ENCODE measurements at places on chromosomes 5 and 9.

GRCh38 chr9:9917400-9917799, 695.4 kb downstream of the PTPRD start:
- no peak for DNase-seq

- no peak for DNase-seq
Measured at GRCh38 chr9:137138058-137138721, 764 bp upstream of the GRIN1 start.

- no peak for DNase-seq
Measured at GRCh38 chr5:173340451-173340850, 12.2 kb upstream of the STC2 start.

- peak; percentile 17 for DNase-seq
Measured at GRCh38 chr5:37552770-37553719, 173.9 kb downstream of the WDR70 start.

- no peak for DNase-seq
Measured at GRCh38 chr5:114319821-114320220, 42.0 kb upstream of the KCNN2 start.

GRCh38 chr5:178111925-178112324, 1.4 kb upstream of the N4BP3 start:
- peak; percentile 61 for DNase-seq

DNA sequence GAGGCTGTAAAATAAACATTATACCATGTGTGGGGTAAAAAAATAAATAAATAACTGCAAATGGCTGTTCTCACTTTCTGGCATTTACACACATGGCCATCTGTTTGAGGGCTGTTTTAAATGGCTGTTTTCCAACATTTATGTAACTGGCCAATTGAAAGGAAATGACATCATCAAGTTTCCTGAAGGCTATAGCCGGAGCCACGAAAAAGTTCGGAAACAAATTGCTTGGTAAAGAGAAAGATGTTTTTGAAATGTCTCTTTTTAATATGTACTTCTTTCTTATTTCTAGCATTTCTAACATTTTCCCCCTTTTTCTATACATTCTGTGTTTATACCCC, 95.4 kb upstream of the DAB2 start:
- peak; percentile 42 for DNase-seq

GRCh38 chr9:105877721-105878120, 183.4 kb downstream of the TMEM38B start:
- no peak for DNase-seq

GRCh38 chr5:39657943-39658342, 233.2 kb upstream of the DAB2 start:
- no peak for DNase-seq

DNA sequence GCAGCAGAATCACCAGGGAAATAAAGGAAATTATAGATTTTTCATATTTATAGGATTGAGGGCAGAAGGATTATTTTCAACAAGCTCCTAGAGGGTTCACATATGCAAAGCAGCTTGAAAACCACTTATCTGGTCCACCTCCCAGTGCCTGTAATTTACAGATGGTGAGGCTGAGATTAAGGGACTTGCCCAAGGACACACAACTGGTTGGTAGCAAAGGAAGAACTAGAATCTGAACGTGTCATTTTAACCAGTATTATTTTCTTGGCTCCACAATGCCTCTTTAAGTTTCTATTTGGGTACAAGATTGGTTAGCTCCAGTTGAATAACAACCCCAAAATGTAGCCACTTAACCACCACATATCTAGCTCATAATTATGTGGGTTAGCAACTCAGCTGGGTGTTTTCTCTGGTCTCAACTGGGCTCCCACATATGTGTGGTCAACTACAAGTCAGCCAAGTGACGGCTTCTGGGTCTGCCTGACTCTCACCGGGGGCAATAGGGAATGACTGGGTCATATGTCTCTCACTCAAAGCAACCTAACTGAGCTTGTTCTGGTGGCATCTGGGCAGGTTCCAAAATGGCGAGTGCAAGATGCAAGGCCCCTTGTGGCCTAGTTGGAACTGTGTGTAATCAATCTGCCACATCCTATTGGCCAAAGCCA, 127.7 kb downstream of the ZDHHC21 start:
- no peak for DNase-seq

DNA sequence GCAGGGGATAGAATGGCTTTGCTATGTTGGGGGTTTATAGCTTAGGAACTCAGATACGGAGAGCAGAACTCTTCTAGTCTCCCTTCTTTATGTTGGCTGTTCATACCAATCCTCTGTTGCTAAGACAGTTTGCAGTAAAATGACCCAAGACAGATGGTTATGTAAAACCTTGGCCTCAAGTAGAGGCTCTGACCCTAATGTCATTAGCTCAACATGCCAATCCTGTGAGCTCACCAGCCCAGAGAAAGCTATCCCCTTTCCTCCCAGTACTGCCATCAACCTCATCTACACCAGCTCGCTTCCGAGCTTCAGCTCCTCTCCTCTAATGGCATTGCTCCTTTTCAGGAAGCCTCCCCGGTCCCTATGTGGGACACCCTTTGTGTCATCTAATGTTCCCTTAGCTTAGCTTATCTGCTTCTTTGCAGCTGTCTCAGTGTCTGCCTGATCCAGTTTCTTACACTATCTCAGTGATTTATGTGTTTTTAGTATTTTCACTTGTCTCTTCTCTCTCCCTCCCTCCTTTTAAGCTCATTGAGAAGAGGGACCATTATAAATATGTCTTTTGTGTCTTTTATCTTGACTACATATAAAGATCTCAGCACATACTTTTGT, 281.3 kb upstream of the CLINT1 start:
- no peak for DNase-seq

DNA sequence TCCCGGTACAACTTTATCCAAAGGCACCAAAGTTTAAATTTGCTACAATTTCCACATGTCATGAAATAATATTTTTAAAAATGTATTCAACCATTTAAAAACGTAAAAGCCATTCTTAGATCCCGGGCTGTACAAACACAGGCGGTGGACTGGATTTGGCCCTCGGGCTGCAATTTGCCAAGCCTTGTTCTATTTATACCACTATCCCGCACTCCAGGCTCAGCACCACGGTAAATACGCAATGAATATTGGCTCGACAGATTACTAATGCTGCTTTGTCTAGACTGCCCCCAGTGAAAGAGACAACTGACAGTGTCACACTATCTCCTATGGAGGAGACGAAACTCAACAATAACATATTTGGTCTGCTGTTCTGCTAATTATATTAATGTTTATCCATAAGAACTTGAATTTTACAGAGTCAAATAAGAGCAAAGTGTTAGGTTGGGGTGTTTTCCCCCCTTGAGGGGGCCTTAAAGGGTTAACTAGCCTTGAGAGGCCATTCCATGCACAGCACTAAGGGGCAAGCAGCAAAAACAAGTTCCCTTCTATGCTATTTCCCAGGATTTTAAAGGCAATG, 98.1 kb downstream of the MARCHF11 start:
- no peak for DNase-seq

DNA sequence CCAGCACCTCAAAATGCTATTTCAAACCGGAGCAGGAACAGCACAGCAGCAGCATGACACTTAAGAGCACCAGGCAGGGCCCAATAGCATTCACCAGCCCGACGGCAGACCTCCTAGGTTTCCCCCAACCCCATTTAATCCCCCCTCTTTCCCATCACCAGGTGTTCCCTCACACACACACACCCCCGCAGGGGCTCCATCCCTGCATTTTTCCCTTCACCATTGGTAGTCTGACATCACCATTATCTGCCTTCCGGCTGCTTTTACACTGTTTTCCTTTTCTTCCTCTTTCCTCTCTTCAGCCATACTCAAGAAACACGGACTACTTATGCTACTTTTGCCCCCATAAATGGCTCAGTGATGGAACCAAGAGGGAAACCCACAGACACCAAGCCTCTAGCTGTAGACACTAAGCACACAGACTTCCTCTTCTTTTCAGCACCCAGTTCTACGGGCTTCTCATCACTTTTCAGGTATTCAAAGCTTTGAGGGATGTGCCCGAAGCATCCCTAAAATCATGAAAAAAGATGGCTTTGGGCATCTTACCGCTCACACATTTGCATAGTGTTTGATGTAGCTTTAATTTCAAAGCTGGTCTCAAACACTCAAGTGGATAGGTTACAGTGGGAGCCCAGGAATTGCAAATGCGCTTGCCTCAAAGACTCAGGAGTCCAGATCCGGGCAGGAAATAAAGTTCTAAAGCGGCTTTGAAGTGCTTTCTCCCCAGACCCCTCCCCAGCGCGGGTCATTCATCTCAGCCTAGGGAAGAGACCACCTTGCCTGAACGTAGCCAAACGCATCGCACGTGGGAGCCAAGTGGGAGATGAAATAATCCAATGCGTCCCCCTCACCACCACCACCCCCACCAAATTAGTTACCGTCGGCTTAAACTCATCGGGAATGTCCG, 141.5 kb downstream of the TSSK1B start:
- peak; percentile 15 for DNase-seq

GRCh38 chr5:135342551-135342875, 56.5 kb downstream of the MACROH2A1 start:
- no peak for DNase-seq

- DNase-seq, result no peak
Measured at GRCh38 chr5:14009575-14009974, 65.1 kb upstream of the DNAH5 start.

- DNase-seq, result peak; percentile 58
Measured at GRCh38 chr5:548256-548655, 24.0 kb upstream of the SLC9A3 start.

- DNase-seq, result no peak
Measured at GRCh38 chr9:113516840-113517577, 53.5 kb downstream of the RGS3 start.

GRCh38 chr5:78002690-78003089, 226.6 kb upstream of the TBCA start:
- no peak for DNase-seq

GRCh38 chr9:35605351-35606137, 482 bp downstream of the TESK1 start:
- DNase-seq, result peak; percentile 47

- no peak for DNase-seq
Measured at GRCh38 chr9:134800791-134801339, 79.7 kb upstream of the FCN2 start.

DNA sequence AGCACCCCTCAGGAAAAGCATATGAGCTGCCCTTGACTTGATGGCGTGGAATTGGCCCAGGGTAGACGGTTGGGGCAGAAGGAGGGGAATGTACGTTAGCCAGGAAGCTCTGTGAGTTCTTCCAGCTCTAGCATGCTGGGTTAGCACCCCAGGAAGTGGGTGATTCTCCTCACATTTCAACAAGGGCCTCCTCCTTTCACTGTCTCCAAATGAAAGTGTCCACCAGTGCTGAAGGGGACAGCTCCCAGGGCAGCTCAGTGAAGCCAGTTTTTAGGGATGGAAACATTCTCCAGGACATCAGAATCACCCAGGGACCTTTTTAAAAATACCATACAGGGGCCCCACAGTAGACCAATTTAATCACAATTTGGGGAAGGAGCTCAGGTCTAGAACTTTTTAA, 17.2 kb upstream of the AFAP1L1 start:
- DNase-seq, result peak; percentile 61

- no peak for DNase-seq
Measured at GRCh38 chr5:169875091-169875728, 105.1 kb downstream of the INSYN2B start.

DNA sequence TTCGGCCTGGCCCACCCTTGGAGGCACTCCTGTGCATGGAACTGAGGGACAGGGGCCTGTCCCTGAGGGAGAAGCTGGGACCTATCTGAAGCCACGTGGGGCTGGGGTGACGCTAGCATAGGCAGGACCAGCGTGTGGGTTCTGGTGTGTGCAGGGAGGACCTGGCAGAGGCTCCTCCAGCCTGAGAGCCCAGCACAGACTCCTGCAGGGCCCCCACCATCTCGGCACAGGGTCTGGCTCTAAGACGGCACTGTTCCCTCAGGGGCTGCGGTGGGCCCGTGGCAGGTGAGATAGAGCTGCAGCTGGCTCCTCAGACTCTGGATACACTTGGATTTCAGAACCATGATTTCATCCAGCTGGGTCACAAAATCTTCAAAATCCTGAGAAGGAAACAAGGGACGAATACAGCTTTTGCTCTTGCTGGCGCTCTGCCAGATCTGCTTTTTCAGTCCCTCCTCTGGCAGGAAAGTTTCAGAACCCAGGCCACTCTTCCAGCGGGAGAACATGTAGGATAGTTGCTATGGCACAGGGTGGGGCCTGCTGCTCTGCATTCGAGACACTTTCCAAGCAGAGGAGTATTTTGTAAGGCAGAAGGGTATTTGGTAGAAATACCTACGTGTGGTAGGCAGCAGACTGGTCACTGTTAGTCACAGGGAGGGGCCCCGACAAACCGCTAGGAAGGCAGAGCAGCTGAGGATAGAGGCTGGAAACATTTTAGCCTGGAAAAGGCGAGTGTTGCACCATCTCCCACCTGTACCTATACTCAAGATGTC, 74.7 kb downstream of the KIF24 start:
- peak; percentile 77 for DNase-seq

DNA sequence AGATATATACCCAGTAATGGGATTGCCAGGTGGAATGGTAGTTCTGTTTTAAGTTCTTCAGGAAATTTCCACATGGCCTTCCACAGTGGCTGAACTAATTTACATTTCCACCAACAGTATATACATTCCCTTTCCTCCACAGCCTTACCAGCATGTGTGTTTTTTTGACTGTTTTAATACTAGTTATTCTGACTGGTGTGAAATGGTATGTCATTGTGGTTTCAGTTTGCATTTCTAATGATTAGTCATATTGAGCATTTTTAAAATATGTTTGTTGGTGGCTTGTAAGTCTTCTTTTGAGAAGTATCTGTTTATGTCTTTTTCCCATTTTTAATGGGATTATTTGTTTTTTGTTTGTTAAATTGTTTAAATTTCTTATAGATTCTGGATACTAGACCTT, 208.9 kb downstream of the CFAP90 start:
- DNase-seq, result no peak

- peak; percentile 61 for DNase-seq
Measured at GRCh38 chr5:95848701-95849100, 26.2 kb upstream of the GLRX start.

GRCh38 chr5:39381376-39381775, 17.1 kb upstream of the C9 start:
- no peak for DNase-seq

- peak; percentile 52 for DNase-seq
Measured at GRCh38 chr9:70902692-70903131, 218.7 kb downstream of the TRPM3 start.

- no peak for DNase-seq
Measured at GRCh38 chr5:163772241-163772640, 266.8 kb downstream of the MAT2B start.

All from AG08396 (cell line).